ELF-1 (cell line): ENCODE measurements at places on chromosomes 13 and 19.

- DNase-seq, result no peak
These were observed 124.2 kb downstream of the ZIC5 start for GRCh38 chr13:99847318-99847750.

GRCh38 chr19:13281567-13282291 lies 131.5 kb downstream of the IER2 start:
- DNase-seq, result no peak

- no peak for DNase-seq
These were observed 33.9 kb downstream of the CAB39L start for GRCh38 chr13:49410006-49410405.

- no peak for DNase-seq
These were observed 98.7 kb upstream of the KLF5 start for GRCh38 chr13:72960114-72960513.

GRCh38 chr13:67306742-67307141 lies 76.6 kb upstream of the PCDH9 start:
- no peak for DNase-seq

GRCh38 chr13:30037766-30038165 lies 187.3 kb upstream of the UBL3 start:
- DNase-seq, result no peak

GRCh38 chr19:33812388-33813330 lies 16.0 kb downstream of the KCTD15 start:
- no peak for DNase-seq

- DNase-seq, result no peak
These were observed 31.3 kb downstream of the KCTD12 start for GRCh38 chr13:76854894-76855293.

DNA sequence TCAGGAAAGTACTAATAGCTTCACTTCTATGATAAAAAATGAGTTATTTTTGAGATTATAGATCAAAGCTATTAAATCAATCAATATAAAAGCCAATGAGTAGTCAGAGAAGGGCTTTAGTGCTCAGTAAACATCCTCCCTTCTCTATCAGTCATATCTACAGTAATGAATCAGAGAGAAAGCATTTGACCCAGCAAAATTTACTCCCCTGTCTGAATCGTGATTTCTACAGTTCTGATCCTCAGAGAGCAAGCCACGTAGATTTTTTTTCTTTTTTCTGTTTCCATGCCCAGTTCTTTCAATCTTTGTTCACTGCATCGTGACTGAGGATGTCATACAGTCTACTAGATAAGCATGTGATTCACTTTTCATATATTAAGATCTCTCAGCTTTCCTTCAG lies 16.2 kb upstream of the MBNL2 start:
- DNase-seq, result no peak

DNA sequence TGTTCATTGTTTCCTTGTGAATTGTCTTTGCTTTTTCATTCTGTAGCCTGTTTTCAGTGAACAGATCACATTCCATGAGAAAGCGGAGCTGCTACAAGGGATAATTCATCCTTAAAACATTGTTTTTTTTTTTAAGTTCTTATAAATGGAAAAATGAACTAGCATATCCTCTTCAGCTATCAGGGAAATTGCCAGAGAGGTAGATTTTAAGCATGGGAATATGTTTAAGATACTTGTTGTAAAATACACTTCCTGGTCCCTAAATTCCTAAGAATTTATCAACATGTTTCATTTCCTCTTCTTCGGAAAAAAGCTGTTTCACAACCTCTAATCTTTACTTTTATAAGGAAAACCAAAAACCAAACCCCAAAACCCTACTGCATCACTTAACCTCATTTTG lies 238.0 kb downstream of the POSTN start:
- no peak for DNase-seq

DNA sequence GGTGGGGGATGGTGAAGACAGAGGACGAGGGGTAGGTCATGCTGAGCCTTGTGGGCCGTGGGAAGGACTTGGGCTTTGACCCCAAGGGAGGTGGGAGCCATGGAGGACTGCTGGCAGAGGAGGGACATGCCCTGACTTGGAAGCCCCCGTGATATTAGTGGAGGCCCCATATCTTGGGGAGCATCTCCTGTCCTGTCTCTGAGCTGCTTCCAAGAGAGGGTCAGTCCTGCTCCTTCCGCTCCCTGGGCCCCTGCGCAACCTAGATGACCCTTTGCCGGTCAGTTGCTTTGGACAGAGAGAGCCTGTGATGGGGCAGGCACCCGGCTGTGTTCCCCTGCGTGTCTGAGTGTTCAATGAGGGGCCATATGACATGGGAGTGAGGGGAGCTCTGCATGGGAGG lies 5.2 kb downstream of the TLE6 start:
- no peak for DNase-seq

DNA sequence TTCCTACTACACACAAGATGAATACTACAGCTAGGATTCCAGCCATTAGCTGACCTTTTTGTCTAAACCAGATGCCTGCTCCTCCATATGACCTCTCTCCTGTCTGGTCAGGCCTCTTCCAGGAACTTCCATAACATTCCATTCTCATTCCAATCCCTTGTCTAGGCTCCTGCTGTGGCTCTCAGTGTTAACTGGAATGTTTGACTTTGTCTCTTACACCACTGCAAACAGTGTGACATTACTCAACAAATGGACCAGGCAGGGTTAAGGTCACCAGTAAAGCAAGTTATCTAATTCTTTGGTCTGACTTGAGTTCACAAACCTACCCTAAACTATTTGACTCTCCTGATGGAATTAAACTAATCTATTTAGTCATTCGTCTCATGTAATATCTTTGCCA lies 2.1 kb upstream of the GPC6 start:
- peak; percentile 90 for DNase-seq

DNA sequence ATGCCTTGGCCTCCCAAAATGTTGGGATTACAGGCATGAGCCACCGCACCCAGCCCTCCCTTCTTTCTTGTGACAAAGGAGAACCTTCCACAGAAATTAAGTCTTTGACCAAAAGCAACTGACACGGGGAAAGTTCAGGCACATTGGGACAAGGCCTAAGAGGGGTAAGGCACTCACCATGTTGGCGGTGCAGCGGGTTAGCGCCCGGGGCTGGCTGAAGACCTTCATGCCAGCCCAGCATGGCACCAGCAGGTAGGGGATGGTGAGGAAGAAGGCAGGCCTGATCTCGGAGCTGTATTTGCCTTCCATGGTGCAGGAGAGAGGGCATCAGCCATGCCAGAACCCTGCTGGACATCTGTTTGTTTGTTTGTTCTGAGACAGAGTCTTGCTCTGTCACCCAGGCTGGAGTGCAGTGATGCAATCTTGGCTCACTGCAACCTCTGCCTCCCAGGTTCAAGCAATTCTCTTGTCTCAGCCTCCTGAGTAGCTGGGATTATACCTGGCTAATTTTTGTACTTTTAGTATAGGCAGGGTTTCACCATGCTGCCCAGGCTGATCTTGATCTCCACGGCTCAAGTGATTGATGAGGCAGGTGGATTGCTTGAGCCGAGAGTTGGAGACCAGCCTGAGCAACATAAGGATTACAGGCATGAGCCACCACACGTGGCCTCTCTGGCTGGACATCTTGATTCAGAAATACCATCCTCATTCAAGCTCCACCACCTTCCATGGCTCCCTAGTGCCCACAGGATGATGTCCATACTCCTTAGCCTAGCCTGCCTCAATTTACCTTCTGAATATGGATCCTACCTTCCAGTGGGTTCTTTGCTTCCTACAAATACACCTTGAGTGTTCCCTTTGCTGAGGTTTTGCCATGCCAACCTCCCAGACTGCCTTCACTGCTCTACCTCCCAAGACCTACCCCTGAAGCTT lies 4.4 kb downstream of the TM6SF2 start:
- no peak for DNase-seq

- no peak for DNase-seq
These were observed 27.5 kb upstream of the CEACAM1 start for GRCh38 chr19:42555801-42556200.
